Stimulated activated effector memory CD8-positive, alpha-beta T cell treated with anti-CD3 and anti-CD28 coated beads, Interleukin-12 subunit alpha, Interleukin-12 subunit beta, amount 100 ng/mL, for 72 hours (primary cell): ENCODE measurements at places on chromosomes 12 and 14.

DNA sequence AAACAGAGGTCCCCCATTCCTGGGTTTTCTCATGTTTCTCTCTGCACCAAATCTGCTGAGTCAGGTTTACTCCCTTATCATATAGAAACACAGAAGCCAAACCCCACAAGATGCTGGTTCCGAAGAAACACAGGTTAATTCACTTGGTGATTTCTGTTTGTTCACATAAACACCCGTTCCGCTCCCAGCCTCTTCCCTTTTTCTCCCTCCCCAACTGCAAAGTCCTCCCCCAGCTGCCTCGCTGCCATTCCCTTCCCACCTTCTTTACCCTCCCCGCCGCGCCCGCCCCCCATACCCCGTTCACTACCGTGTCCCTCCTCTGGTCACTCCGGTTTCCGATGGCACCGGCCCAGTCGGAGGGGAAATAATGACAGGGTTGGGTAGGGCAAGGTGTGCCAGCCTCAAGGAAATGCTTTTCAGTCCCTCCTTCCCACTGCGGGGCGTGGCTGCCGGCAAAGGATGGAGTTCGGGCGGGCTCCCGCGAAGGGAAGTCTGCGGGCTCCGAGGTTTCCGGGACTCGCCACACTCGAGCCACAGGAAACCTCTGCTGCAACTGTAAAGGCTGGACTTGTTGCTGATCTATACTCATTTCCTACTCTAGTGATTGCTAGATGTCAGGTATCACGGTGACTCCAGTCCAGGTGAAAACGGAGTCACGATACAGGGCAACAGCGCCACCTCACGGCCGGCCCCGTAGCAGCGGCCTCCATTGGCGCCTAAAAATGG is at the start of gene STYK1:
Gene STYK1 (minus strand): TSS at position 394 of the 726 bp plus-strand sequence. CDS start 39,434 bp downstream, outside the sequence.
- DNase-seq: peak; percentile 93

DNA sequence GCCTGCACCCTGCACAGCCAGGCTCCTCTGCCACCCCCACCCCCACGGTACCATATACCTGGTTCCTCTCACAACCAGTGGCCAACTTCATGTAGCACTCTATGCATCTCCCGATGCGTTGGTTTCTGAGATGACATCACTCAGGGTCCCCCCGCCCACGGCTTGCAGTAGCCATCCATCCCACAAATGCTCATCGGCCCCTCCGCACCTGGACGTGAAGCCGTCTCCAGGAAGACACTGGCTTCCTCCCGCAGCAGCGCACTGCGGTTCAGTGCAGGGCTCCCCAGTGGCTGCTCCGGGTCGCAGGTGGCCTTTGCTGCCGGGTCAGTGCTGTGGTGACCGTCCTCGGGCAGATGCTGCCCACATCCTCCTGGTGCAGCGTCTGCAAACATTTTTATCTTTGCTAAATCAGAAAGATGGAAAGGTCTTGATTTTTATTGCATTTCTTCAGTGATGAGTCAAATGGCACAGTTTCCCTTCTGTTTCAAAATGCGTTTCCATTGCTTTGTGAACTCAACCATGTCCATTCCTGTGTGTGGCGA is 27.5 kb upstream of the MMP17 start:
- no peak for DNase-seq

- no peak for DNase-seq
These were observed 191.2 kb upstream of the SSTR1 start for GRCh38 chr14:38016497-38016896.

- DNase-seq: no peak
These were observed 5.3 kb upstream of the PLEKHH1 start for GRCh38 chr14:67527756-67528155.

GRCh38 chr12:123149088-123149487 is 1.8 kb downstream of the PITPNM2 start:
- no peak for DNase-seq

DNA sequence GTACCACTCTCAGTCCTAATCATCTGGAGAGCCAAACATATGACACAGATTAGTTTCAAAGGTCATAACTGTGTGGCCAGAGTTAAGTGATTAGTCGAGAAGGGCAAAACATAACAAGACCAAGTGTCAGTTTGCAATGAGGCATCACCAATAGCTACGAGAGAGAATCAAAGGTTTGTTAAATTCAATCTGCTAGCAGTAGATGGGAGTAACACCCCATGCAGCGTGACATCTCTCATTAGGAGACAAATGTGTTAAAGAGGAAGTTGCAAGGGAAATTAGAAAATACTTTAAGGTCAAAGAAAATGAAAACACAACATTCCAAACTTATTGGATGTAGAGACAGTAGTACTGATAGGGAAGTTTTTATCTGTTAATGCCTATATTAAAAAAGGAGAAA is 135.7 kb upstream of the SYT10 start:
- DNase-seq: no peak

- DNase-seq: peak; percentile 1
These were observed 201.9 kb downstream of the DAD1 start for GRCh38 chr14:22386924-22387775.

DNA sequence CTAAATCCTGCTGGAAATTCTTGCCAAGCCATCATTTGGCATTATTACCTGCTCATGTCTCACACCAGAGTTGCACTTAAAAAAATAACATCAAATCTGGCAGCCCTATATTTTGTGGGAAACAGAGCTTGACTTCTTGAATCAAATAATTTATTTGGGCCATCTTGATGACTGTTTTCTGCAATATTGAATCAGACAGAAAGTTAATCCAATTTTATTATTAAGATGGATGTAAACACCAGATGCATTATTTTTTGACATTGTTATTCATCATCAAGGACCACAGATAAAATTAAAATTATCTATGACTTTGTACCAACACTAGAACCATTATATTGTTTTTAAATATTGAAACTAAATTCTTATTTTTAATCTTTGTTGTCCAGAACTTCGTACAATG is 132.9 kb downstream of the PTPRR start:
- DNase-seq: no peak

DNA sequence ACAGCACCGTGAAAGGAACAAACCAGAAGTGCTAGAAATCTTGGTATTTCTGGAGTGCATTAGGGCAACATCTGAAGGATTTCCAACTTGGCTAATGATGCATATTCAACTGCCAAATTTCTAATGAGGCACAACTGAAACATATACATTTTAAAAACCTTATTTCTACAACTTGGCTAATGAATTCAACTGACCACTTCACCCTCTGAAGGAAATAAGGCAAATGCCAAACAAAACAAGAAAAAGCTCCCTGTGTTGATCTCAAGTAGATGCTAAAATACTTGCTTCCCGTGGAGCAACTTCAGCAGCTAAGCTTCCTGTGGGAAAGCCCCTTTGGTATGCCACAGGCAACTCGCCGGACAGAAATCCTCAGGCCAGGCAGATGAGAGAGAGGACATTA is 167.1 kb downstream of the TTC7B start:
- no peak for DNase-seq

GRCh38 chr14:36217027-36217426 is 40.5 kb upstream of the PTCSC3 start:
- DNase-seq: no peak

DNA sequence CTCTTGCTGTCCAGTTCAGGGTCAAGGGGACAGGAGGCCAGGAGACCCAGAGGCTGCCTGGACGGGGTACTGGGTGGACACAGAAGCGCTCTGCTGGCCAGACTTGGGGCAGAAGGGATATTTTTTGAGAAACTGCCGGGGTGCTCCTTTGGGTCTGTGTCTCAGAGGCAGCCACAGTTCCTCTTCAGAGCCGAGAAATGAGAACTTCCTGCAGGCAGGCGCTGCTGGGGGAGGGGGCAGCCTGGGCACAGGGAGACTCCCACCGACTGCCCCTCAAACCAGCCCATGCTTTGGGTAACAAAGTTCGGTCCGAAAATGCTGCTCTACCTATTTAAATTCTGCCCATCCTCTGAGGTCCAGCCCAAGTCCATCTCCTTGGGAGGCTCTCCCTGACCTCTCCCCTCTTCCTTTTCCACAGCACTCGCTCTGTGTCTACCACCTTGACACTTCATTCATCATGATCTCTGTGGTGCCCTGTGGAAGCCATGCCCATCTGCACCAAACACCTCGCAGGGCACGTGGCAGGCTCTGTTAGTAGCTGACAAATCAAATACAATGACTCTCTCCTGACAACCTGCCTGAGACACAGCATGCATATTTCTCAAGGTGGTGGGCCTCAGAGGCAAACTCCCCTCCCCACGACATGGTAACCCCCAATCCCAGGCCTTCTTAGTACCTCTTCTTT is 16.4 kb downstream of the HDAC7 start:
- no peak for DNase-seq

DNA sequence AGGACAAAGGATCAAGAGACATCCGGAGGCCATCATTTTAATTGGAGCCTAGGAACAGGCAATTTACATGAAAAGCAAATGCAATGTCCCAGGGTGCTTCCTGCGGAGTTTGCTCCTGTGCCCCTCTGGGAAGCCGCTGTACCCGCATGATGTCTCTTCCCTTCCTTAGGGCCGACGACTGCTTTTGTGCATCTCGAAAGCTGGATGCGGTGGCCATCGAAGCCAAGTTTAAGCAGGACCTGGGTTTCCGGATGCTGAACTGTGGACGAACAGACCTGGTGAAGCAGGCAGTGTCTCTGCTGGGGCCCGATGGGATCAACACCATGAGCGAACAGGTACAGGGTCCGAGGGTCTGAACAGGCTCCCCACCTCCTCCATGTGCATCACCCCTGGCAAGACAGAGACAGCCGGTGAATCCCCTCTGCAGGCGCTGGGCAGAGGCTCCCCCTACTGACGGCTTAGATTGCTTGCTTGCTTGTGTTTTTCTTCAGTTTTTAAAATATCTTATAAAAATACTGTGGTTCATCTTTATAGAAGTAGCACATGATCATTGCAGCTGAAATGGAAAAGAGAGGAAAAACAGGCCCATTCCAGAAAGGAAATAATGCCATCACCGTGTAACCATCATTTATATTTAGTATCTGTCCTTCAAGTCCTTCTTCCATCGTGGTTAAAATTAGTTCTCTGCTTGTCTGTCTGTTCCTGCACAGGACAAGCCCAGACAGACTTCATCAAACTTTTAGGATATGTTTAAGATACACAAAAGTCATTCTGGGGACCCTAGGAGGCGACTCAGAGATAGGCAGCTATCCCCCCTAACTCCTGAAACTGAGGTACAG is 75.4 kb upstream of the PWP1 start:
- DNase-seq: no peak

- DNase-seq: no peak
These were observed 11.7 kb downstream of the COCH start for GRCh38 chr14:30885840-30886740.

GRCh38 chr12:95944108-95944704 is 1.1 kb downstream of the AMDHD1 start:
- no peak for DNase-seq

- DNase-seq: peak; percentile 82
These were observed 151.5 kb downstream of the PRKCH start for GRCh38 chr14:61472801-61473376.

GRCh38 chr12:88516811-88517210 is 63.5 kb downstream of the KITLG start:
- no peak for DNase-seq

- no peak for DNase-seq
These were observed 21.5 kb downstream of the YLPM1 start for GRCh38 chr14:74784634-74785033.

- DNase-seq: no peak
These were observed 49.2 kb upstream of the PNMA1 start for GRCh38 chr14:73763396-73763795.

GRCh38 chr14:89221109-89221810 is 195.8 kb downstream of the FOXN3 start:
- DNase-seq: no peak

- no peak for DNase-seq
These were observed 242.2 kb upstream of the OR4E1 start for GRCh38 chr14:21915826-21916225.

GRCh38 chr14:39434401-39434800 is 2.2 kb upstream of the FBXO33 start:
- no peak for DNase-seq

DNA sequence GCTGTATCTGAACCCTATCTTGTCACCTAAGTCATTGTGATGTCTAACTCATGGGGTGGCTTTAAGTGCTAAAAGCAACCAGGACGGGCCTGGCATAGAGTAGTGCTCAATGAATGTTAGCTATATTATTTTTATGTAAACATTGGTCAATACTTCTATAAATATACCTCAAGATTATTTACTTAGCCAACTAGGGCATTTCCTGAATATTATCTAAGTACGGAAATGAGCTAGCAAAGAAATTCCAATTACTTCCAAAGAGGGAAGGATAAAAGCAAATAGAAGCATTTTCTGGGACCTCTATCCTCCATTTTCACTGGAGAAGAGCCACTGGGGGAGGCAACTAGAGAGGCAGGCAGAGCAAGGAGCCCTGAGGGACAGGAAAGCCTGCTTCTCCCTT is 20.6 kb downstream of the CCDC92 start:
- DNase-seq: no peak

- DNase-seq: no peak
These were observed 38.4 kb upstream of the FOXN3 start for GRCh38 chr14:89455412-89455811.

DNA sequence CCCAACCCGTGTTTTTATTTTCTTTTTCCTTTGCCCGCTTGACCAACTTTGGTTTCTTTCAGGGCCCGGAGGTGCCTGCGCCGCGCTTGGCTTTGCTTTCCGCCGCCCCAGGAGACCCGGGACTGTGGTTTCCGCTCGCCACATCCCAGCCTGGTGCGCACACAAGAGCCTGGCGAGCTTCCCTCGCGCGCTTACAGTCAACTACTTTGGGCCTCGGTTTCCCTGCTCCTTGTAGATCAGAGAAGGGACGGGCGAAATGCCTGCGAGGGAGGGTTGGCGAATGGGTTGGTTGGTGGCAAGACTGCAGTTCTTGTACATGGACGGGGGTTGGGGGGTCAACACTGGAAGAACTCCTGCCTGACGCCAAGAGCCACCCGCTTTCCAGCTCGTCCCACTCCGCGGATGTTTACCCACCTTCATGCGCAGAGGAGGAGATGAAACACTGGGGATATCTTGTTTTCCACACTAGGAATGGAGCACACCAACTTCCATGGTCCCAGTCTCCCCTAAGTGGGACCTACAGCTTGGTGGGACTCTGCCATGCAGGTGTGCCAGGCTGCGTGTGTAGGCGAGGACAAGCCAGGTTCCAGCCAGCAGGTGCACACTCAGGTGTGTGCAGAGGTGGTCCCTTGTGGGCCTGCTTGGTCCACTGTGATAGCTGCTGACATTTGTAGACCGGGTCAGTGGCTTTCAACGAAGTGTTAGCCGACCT is 16.6 kb upstream of the TBX3 start:
- DNase-seq: no peak

GRCh38 chr12:1519642-1520041 is 74.7 kb downstream of the FBXL14 start:
- no peak for DNase-seq

DNA sequence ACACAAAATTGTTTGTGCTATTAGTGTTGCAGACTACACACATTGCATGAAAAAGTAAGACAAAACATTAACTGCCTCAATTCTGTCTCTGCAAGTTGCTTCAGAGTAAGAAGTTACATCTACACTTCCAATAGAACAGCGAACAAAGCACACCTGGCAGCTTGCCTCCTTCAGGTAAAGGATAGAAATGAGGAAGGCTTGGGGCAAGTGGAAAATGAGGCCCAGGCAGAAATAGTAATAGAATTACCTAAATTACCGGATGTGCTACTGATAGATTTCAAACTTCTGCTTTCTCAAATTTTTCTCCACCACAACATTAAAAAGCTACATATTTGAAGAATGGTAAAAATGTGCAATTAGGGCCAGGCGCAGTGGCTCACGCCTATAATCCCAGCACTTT is 37.7 kb downstream of the CCDC175 start:
- DNase-seq: no peak
